ENCODE measurements at places on chromosomes 2 and 18. TPM values are rescaled to one million over a fixed set of nuclear protein-coding genes. Genes with fewer than 3 reads are reported as not detected.

The FBXO15 gene
- 0.15 TPM for total RNA-seq

The MDH1B gene
- total RNA-seq, result under 0.01 TPM

The IL37 gene
- not detected for total RNA-seq

The RSAD2 gene
- 4.2 TPM for total RNA-seq

The ARHGAP25 gene
- 0.32 TPM for total RNA-seq

The HJURP gene
- 23.1 TPM for total RNA-seq

The SCYGR4 gene
- not detected for total RNA-seq

The TEX44 gene
- not detected for total RNA-seq

The EFR3B gene
- 0.32 TPM for total RNA-seq
